ENCODE measurements at places on chromosomes 7 and 10.

DNA sequence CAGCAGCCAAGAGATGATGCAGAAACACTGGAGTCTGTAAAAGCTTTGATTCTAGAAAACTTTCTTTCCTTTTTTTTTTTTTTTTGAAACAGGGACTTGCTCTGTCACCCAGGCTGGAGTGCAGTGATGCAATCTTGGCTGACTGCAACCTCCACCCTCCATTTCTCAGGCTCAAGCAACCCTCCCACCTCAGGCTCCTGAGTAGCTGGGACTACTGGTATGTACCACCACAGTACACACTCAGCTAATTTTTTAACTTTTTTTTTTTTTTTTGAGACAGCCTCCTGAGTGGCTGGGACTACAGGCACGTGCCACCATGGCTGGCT lies 17.0 kb upstream of the BAG3 start:
- no peak for DNase-seq

DNA sequence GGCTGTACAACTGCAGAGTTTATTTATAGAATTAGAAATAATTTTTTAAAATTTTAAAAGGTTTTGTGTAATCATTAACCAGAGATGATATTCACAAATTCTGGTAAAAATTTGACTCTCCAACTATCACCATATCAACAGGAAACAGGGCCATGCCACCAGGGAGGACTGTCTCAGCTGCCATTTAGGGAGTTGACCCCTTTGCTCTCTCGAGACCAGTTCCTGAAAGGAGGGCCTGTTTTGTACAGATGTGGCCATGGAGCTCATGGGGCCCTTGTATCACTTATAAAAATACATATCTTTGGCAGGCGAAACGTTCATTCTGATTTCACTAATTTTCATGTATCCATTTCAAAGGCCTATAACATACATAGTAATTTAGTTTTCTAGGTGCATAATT lies 20.3 kb downstream of the H2AZ2 start:
- DNase-seq: no peak

- DNase-seq: no peak
Measured at GRCh38 chr7:158505683-158506082, 81.9 kb downstream of the PTPRN2 start.

DNA sequence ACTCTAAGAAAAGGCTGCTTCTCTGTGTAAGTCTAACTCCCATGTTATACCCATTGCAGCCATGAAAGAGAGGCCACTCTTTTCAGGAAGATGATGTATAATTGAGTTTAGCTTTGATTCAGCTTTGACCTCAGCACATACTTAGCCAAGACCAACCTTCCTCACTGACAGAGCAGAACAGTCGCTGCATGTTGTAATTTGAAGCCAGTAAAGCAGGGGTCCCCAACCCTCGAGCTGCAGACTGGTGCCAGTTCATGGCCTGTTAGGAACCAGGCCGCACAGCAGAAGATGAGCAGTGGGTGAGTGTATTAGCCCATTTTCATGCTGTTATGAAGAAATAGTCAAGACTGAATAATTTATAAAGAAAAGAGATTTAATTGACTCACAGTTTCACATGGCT lies 223.9 kb downstream of the GPR158 start:
- DNase-seq: no peak

DNA sequence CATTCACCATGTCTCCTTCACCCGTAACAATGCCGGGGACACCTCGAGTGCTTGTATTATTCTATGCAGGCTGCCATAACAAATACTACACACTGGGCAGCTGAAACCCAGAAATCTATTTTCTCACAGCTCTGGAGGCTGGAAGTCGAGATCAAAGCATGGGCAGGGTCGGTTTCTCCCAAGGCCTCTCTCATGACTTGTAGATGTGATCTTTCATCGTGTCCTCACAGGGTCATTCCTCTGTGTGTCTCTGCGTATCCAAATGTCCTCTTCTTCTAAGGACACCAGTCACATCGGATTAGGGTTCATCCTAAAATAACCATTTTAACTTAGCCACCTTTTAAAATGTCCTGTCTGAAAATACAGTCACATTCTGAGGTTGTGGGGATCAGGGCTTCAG lies 303.5 kb downstream of the KLF6 start:
- no peak for DNase-seq

GRCh38 chr7:119685906-119686305 lies 587.1 kb upstream of the KCND2 start:
- no peak for DNase-seq

GRCh38 chr10:42934351-42934811 lies 142.5 kb upstream of the RET start:
- no peak for DNase-seq

DNA sequence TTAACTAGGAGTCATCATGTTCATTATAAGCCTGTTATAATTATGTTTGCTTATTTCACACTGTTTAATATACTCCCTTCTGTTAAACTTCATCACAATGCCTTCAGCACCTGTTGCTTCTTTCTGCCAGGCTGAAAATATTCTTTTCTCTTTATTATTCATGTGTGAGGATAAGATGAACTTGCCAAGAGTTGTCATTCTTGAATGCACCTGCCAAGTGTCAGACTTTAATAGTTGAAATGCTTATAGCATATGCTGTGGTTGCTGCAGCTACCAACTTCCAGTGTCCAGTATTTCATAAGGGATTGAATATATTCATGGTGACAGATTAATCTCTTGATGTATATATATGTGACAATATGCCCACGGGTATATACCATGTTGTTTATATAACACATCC lies 339.2 kb upstream of the MEOX2 start:
- no peak for DNase-seq

DNA sequence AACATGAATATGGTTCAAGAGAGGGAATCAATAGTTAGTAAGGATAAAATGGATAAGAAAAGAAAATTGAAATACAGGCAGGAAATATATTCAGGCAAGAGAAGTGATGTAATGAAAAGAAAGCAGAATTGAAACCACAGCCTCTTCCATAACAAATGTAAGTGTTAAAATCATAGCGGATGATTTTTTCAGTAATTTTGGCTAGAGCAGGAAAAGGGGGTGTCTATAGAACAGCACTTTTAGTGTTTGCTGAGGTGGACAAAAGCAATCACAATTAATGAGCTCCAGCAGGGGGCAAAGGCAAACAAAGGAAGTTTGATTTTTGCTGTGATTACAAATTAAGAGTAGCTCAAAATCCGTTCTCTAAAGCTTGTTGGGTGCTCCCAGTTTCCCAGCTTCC lies 79.0 kb downstream of the TRIL start:
- DNase-seq: no peak

DNA sequence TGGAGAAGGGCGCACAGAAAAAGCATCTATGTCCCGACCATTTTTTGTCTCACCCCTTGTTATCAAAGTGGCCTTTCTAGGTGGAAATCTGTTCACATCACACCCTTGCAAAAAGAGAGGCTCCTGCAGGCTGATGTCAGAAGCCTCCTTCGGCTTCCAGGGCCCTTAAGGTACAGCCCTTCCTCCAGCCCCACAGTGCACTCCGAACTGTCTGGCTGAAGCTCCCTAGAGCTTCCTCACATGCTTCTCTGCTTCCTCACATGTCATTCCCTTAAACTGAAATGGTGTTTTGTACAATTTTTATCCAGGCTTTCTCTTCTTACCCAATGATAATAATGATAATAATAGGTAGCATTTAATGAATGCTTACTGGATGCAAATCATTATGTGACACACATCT lies 210.3 kb downstream of the INHBA start:
- no peak for DNase-seq

- no peak for DNase-seq
Measured at GRCh38 chr7:18996583-18996982, 120.9 kb downstream of the TWIST1 start.

GRCh38 chr7:27689150-27689549 lies 26.5 kb upstream of the HIBADH start:
- DNase-seq: no peak

DNA sequence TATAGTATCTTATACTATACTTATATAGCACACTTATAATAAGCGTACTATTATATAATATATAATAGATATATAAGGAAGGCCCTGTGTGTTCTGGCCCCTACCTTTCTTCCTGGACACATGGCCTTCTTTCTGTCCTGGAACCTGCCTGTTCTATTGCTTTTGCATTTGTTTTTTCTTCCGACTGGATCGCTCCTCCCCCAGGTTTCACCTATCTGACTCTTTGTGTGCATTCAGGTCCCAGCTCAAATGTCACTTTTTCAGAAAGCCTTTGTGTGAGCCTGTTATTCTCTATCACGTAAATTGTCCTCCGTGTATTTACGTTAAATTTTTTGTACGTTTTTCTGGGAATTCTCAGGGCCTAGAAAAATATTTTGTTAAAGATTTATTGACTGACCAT lies 2.9 kb upstream of the TRIM8 start:
- DNase-seq: no peak

DNA sequence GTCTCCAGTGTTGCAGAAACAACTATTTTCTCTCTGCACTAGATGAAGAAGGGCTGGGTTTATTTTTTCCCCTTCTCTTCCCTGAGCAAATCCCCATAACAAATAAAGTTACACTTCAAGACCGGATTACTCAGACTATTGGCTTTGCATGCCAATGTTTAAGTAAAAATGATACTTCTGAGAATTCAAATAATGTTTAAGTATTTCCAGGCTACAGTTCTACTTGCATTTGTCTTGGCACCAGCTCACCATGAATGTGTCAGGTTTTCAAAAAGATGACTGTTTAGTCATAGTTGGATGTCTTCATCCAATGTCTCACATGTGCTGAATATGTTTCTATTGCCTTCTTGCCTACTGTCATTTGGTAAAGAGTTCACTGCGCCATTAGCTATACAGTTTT lies 912.6 kb downstream of the GATA3 start:
- DNase-seq: no peak

DNA sequence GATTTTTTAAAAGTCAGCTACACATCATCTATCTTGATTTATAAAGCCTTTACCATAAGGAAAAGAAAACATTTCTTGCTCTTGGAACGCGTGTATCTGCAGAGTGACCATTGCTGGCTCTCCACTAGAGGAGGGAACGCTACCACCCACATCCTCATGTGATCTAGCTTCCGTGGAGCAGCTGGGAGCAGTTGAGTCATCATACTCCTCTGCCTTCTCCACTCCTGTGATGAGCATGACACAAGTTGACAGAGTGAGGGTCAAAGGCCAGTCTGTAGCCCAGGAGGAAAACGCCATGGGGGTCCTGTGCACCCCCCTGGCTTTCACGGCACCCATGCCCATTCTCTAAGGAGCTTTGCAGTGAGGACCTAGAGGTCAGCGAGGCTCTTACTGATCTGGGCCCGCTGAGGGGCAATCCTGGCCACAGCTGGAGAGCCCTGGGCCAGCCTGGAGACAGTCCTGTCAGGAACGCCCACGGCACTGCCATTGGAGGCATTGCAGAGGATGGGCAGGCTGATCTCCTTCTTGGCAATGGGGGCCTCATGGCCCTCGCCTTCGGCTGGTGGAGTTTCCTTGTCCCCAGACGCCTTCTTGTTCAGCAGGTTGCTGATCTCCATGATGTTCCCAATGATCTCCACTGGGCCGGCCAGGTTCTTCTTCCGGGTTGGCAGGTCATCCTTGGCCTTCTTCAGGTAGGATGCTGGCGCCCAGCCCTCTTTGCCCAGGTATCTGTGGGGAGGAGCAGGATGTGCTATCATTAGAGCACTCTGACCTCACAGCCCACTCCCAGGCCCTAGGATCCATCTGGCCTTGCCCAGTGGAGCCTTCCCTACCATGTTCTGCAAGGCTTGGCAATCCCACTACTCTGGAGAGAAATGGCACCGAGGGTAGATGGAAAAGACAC lies 119.2 kb downstream of the NEURL1 start:
- DNase-seq: no peak

DNA sequence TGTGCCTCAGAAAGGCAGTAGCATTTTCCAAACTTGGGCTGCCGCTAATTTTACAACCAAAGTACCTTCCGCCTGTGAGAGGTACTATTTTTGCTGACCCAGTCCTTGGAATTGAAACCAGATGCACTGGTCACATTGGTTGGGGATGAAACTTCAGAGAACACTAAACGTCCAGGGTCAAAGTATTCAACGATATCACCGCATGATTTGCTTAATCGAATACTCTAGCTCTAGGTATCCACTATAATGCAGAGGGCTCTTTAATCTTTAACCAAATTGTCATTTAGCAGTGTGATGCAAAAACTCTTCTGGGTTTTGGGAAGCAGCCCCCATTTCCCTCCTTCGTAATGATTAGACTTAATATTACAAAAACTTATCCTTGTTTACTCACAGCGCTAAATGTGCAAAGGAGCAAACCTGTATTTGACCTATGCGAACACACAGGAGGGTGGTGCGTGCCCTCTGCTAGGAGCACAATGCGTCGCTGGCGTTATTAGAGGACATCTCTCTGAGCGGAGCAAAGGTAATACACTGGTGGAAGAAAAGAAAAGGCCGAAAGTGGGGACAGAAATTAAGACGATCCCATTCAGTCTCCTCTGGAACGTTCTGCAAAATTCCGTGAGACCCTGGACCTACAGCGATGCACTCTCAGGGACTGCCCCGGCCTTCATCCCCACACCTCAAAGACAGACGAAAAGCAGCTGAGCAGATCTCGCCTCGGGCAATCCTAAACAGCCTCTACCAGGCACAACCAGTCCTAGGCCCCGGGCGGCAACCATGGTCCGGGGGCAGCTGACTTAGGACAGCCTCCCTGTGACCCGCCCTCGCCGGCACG lies 916 bp upstream of the EEPD1 start:
- DNase-seq: no peak

DNA sequence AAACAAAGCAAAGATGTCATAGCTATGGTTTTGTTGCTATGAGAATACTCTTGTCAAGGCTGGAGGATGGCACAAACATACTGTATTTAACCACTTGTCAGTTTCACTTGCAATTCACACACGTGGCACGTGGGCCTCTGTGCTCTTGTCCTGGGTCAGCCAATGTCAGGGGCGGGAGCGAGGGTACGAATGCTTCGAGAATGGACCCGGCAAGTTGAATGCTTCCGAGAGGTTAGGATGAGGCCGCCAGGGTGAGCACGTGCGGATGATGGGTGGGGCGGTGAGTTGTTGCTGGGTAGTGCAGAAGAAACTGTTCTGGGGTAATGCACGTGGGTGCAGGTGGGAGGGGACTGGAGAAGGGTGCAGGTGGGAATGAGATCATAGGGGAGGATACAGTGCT lies 10.4 kb upstream of the OCM2 start:
- DNase-seq: no peak

GRCh38 chr7:1974290-1975101 lies 258.2 kb downstream of the MAD1L1 start:
- no peak for DNase-seq

DNA sequence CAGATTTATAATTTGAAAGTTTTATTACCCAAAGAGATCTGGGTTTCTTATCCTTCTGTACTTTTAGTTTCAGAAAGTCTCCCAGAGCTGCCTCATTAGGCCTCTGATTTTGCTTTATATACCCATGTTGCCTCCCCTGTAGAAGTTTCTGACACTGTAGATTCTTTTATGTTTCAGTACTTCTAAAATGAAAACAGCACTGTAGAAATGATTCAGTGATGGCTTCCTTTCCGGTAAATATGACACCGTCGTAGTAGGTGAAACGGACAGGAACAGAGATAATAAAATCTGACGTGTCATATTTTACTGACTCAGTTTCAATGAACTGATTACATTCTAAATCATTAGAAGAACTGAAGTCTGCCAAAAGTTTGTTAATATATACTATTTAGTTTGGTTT lies 272.7 kb downstream of the TWIST1 start:
- no peak for DNase-seq

Data from activated naive CD8-positive, alpha-beta T cell treated with anti-CD3 and anti-CD28 coated beads, Interleukin-2, amount 10 ng/mL, durations not matched to agents 7 days and 5 days (primary cell).